ENCODE measurements at places on chromosomes 1 and 21.
A peak's percentile ranks its signal among the peaks of the same experiment; 100 is the strongest.

GRCh38 chr1:69863704-69864103 lies 296.0 kb downstream of the LRRC7 start:
- DNase-seq = no peak

GRCh38 chr1:228320394-228320793 lies 86.2 kb downstream of the TRIM11 start:
- DNase-seq = no peak

DNA sequence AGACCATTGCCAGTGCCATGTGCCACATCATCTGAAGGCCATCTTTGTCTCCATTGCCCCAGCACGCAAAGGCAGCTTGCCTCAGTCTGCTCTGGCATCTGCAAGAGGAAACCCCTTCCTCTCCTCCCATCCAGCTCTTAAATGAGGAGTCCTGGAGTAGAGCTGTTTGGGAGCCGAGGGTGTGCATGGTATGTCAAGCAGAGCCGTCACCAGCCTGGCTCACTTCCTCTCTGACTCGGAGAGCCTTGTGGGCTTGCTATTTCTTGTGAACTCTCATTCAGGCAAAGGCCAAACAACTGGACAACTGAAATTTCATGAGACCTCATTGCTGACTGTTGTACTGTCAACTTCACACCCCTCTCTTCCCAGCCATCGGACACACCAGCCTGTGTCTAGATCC lies 143.9 kb downstream of the SIPA1L2 start:
- DNase-seq = no peak

- DNase-seq = peak; percentile 74
Observed at GRCh38 chr21:40902299-40902698, 55.3 kb upstream of the DSCAM start.

GRCh38 chr21:41833497-41834115 lies 45.5 kb downstream of the PRDM15 start:
- DNase-seq = no peak

- no peak for DNase-seq
Observed at GRCh38 chr1:162690672-162691434, 58.6 kb downstream of the DDR2 start.

GRCh38 chr1:226890331-226891108 lies 20.1 kb downstream of the PSEN2 start:
- no peak for DNase-seq

GRCh38 chr21:42632336-42632751 lies 21.1 kb upstream of the PDE9A start:
- DNase-seq = no peak

- DNase-seq = no peak
Observed at GRCh38 chr21:32335601-32336575, 37.2 kb downstream of the MRAP start.

DNA sequence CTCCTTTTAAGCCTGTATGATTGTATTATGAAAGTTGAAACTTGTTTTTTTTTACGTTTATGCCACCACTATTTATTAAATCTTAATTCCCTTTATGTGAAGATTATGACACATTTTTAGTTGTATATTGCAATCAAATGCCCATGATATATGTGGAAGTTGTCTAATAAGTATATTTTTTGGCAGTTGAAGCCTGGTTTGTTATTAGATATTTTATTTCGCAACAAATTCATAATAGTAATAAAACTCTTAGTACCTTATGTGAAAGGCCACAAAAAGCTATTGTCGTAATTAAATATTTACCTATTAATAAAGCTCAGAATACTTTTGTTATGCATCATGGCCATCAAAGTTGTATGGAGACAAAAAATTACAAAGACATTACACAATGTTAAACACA lies 386.8 kb downstream of the NCAM2 start:
- no peak for DNase-seq

GRCh38 chr21:17257784-17258183 lies 255.1 kb upstream of the CXADR start:
- DNase-seq = no peak

- DNase-seq = no peak
Observed at GRCh38 chr1:67793562-67793961, 39.7 kb downstream of the GNG12 start.

DNA sequence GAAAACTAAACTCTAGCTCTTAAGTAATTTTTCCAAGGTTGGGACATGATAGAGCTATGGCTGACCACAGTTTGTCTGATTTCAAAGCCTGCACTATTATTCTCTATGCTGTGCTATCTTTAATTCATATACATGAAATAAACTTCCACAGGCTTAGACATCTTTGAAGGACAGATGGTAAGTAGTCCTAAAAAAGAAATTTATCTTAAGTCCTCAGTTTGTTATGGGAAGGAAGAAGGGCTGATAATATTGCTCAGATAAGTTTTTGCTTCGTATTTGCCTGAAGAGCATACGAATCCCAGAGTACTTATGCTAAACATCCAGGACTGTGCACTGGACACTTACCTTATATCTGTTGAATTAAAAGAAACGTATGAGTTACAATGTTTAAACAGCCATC lies 39.6 kb downstream of the VCAM1 start:
- DNase-seq = no peak

GRCh38 chr1:35640380-35641232 lies 720 bp downstream of the PSMB2 start:
- DNase-seq = no peak

DNA sequence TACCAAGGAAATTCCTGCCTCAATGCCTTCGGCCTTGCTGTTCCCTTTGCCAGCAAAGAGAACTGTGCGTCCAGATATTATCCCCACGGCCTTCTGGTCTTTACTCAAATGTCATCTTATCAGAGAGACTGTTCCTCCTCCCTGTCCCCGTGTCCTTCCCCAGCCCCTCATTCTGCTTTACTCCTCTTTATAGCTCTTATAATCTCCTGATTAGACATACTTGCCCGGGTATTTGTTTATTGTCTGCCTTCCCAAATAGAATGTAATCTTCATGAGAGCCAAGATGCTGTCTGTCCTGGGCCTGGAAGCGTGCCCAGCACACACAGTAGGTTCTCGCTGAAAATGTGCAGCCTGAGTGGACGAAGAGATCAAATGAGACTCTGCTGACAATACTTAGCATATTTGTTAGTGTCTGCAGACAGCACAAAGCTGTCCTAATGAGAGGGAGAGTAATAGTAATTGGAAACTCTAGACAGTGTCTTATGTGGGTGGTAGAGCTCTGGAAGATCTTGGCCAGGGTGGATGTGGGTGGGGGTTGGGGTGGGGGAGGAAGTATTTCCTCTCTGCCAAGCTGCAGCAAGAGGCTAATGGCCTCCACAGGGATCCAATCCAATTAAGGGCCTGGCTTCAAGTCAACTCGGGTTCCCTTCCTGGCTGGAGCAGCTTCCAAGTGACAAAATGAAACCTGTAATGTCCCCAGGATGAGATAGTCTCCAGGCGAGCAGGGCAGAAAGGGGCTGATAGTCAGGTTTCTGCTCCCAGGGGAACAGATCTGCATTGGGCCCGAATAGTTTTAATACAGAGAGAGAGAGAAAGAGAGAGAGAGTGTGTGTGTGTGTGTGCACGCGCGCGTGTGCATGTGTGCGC lies 9.5 kb upstream of the CLIC4 start:
- DNase-seq = no peak

DNA sequence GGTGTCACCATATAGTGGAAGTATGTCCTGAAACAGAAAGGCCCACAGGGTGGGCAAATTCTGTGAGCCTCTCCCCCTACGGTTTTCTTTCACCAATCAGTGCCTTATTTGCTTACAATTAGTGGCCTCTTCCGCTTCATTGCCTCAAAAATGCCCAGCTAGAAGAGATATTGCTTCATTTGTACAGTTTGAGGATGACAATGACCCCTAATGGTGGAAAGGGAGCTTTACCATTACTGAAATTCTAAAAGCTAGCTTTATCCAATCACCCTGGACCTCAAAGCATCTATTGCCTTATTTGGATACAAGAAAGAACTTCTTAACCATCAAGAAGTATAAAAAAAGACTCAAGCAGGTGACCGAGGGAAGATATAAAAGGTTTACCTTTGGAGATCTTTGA lies 49.6 kb downstream of the LRRC71 start:
- no peak for DNase-seq

DNA sequence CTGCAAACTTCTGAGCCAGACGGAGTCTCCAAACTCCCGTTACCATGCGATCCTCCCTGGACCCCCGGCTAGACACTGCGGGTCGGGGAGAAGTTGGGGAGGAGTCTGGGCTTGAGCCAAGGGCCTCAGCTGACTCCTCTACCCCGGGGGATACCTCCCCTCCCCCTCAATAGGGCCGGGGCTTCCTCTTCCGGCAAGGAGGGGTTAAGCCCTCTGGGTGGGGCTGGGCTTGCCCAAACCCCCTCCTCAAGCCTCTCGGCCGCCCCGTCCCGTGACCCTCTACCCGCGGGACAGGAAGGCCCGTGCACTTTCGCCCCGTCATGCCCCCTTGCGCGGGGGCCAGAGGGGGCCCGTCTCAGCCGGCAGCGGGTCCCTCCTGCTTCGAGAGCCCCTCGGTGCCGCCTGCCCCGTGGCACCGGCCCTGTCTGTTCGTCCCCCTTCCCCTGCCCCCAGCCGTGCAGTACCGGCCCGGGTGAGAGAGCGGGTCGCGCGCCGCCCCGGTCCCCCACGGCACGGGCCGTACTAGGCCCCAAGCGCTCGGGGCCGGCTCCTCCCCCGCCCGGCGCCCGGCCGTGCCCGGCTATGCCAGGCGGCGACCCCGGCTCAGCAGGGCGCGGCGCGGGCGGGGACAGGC lies 652 bp downstream of the ARL8A start:
- DNase-seq = peak; percentile 39

DNA sequence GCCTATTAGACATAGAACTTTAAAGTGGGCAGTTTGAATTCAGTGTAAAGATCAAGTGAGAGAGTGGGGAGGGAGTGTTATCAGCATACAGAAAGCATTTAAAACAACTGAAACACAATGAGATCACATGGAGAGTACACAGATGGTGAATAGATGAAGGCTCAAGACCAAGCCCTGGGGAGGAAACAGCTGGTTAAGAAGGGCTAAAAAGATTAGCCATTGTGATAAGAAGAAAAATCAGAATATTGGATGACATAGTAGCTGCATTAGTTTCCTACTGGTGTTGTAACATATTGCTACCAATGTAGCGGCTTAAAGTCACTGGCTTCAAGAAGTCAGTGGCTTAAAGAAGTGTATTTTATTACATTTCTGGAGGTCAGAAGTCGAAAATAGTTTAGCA lies 443.4 kb upstream of the RGS18 start:
- no peak for DNase-seq

- DNase-seq = no peak
Observed at GRCh38 chr1:183027791-183028190, 4.6 kb downstream of the LAMC1 start.

DNA sequence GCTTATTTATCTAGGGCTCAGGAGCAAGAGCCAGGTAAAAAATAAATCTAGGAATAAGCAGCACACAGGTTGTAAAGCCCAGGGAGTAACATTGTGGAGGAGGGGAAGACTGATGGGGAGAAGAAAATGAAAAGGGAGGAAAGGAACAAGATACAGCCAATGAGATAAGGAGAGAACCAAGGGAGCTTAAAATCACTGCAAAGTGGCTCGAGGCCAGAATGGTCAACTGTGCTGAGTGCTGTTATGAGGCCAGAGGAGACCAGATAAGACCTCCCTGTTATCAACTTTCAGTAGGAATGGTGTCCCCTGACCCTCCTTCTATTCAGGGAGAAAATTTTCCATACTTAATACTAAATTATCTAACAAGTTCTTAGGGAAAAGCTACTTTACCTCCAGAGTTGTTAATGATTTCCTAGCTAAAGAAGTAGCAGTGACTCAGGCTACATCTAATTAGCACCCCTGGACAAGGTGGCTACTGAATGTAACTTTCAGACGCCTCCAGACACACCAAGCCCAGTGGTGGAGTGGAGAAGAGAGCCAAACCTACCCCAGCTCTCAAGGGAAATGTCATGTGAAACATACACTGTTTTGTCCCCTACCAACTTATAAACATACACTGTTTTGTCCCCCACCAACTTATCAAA lies 25.5 kb downstream of the ENAH start:
- DNase-seq = no peak

- DNase-seq = no peak
Observed at GRCh38 chr1:57336793-57337192, 87.1 kb downstream of the DAB1 start.

- no peak for DNase-seq
Observed at GRCh38 chr1:46587069-46587468, 17.0 kb downstream of the MKNK1 start.

- no peak for DNase-seq
Observed at GRCh38 chr1:24632832-24633175, 10.3 kb upstream of the SRRM1 start.

DNA sequence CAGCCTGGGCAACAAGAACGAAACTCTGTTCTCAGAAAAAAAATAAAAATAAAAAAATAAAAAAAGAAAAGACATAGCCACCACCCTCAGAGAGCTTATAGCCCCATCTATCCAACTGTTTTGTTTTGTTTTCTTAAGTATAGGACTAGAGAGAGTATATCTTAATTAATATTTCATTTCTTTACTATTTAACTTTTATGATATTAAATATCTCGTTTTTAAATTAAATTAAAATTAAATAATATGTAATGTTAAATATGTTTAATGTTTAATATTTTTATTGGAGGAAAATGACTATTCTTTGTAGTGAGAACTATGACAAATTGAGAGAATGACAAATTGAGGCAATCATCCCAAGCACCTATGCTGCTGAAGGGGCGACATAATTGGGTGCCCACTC lies 33.1 kb upstream of the YTHDF2 start:
- no peak for DNase-seq

- DNase-seq = no peak
Observed at GRCh38 chr1:7290971-7291970, 479.8 kb upstream of the VAMP3 start.

DNA sequence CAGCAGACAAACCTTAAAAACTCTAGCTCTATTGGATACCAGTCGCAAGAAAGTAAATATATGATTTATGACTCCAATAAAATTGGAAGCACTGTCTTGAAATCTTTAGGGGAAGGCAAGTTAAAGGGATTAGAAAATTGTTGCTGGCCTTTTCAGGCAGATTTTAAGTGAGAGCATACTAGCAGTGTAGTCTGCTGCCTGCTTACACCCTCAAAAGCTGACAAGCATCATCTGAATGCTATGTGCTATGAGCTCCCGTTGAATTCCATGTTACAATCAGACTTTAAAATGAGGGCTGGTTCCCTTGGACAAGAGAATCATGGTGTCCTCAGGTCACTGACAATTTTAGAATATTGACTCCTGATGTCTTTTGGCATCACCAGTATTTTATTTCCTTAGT lies 271.1 kb upstream of the C1orf105 start:
- no peak for DNase-seq

Measured in NCI-H1105 (cell line).